ENCODE measurements at places on chromosomes 12 and 14.

GRCh38 chr12:57224973-57225679 is 4.4 kb upstream of the SHMT2 start:
- DNase-seq = no peak

- DNase-seq = no peak
Measured at GRCh38 chr12:61490526-61491498, 769.4 kb upstream of the USP15 start.

- DNase-seq = no peak
Measured at GRCh38 chr14:55399852-55400251, 11.8 kb downstream of the ATG14 start.

DNA sequence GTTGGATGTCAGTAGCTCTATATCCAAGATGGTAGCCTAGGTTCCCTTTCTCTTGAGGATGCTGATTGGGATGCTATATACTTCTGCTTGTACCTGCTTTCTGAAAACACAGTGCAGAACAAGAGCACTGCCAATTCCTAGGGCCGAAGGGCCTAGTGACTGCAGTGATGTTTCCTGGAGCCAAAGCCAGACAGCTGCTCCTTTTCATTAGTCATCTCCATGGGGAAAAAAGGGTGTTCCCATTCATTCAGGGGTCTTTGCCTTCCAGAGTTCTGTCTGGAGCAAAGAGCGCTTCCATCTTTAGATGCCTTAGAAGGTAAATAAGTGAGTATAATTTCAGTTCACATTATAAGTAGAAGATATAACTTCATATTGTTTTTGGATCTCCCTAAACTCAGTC is 85.5 kb downstream of the PTPRB start:
- DNase-seq = no peak

GRCh38 chr12:66633676-66634075 is 45.2 kb downstream of the GRIP1 start:
- DNase-seq = no peak

- no peak for DNase-seq
Measured at GRCh38 chr14:54629635-54630360, 62.9 kb downstream of the SAMD4A start.
